ENCODE measurements at places on chromosomes 3 and 15.

DNA sequence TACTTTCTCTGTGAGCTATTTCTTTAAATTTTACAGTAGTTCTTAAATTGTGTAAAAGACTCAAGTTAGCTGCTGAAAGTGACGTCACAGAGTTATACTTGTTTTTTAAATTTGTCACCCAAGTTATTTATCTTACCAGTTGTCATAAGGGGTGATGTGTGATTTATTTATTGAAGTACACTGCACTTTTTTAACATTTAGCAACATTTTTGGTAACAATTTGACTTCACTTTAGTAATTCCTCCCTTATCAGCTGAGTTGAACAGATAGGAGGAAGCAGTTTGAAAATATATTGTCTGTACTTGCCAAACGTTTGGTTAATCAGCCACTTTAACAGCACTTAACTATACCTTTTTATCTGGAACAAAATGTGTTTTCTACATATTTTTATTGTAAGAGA lies 3.8 kb downstream of the STT3B start:
- no peak for DNase-seq

DNA sequence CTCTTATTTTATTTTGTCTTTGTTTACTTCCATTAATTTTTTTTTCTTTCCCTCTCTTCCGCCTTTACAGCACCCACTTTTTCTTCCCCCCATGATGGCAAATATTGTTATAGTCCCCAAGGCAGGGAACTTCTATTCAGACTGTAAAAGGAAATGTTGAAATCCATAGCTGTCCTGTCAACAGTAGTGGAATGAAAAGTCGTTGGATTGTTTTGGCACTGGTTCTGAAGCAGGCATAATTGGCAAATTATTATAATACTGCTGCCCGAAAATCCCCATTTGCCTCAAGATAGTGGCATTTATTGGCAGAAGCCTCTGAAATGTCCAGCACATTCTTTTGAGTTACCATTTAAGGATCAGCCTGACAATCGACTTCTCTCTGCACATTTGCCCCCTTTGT lies 150.6 kb downstream of the TPRG1 start:
- no peak for DNase-seq

- no peak for DNase-seq
Measured at GRCh38 chr3:123055352-123055751, 11.5 kb upstream of the PDIA5 start.

GRCh38 chr15:81239190-81239589 lies 42.5 kb downstream of the IL16 start:
- no peak for DNase-seq

DNA sequence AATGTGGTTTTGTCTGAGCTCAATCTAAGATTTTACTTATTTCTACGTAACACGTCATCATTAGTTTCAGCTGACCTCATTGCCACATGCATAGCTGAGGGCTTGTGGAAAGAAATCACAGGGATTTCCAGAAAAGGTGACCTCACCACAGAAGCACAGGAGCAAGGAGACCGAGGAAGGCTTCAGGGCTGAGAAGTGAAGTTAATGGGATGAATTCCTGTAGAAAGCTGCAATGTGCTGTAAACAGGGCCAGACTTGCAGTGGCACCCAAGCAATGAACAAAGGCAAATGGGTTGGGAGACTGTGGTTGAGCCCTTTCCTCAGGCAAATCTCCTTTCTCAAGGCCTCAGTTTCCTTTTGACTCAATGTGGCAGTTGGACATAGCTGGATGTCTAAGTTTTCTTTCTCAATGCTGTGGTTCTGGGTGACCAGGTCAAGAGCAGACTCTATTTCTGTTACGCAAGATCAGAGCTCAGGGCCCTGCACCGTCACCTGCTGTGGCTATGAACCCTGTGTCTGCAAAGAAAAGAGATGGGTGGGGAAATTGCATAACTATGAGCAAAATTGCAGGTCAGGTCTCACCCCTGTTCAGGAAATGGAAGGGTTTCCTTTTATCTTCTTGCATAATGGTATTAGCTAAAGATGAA lies 252.2 kb upstream of the TBL1XR1 start:
- DNase-seq, result no peak
